Esophagus muscularis mucosa (tissue), 4 donors: ENCODE measurements at places on chromosomes 7 and 10. TPM values are rescaled to one million over a fixed set of nuclear protein-coding genes. Genes with fewer than 3 reads are reported as not detected.

- no peak overlapping the region for H3K4me3 ChIP-seq
- H3K27ac ChIP-seq, result peak overlapping the region; percentile 82
- H3K36me3 ChIP-seq, result no peaks in the 10 kb centered on the region
- peaks cover 58% of the 10 kb centered on the region for H3K4me1 ChIP-seq
- DNase-seq, result no peak
Measured at GRCh38 chr7:46772776-46773175, 809.1 kb downstream of the TNS3 start.

DNA sequence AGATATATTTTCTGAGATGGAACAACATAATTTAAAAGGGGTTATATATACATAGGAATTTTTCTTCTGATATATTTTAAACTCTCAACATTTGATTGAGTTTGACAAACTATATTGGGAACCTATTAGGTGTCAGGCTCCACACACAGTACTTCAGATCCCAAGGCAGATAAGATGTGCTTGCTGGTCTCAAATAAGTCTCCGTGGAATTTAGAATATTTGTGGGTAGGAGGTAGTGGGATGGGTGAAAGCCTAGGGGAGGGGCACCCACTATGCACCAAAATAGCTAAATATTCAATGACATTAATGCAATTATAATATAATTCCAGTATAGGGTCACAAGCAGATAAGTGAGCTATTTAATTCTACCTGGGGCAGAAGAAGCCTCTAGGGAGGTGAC, 81.5 kb downstream of the ARL4A start:
- no peak overlapping the region for H3K27ac ChIP-seq
- DNase-seq, result no peak
- H3K4me1 ChIP-seq, result peaks cover 29% of the 10 kb centered on the region
- H3K4me3 ChIP-seq, result no peak overlapping the region
- no peaks in the 10 kb centered on the region for H3K27me3 ChIP-seq

DNA sequence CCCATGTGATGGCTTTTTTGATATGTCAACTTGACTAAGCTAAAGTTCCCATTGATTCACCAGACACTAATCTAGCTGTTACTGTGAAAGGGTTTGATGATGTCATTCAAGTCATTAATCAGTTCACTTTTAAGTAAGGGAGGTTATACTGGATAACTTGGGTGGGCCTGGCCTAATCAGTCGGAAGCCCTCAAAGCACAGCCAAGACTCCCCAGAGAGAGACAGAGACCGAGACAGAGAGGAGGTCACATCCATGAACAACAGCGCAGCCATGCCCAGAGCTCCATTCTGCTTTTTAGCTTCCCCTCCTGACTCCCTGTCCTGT, 103.4 kb downstream of the TRIL start:
- H3K4me1 ChIP-seq, result peaks cover 15% of the 10 kb centered on the region
- no peaks in the 10 kb centered on the region for H3K36me3 ChIP-seq
- peaks cover 6% of the 10 kb centered on the region for H3K27me3 ChIP-seq
- DNase-seq, result no peak
- H3K4me3 ChIP-seq, result no peak overlapping the region

GRCh38 chr7:12747687-12748306, 60.4 kb downstream of the ARL4A start:
- H3K27ac ChIP-seq, result no peak overlapping the region
- H3K27me3 ChIP-seq, result no peaks in the 10 kb centered on the region
- no peak for DNase-seq
- no peaks in the 10 kb centered on the region for H3K4me1 ChIP-seq
- H3K36me3 ChIP-seq, result no peaks in the 10 kb centered on the region

GRCh38 chr10:9796564-9796963, 1221.1 kb upstream of the CELF2 start:
- no peaks in the 10 kb centered on the region for H3K36me3 ChIP-seq
- peaks cover 7% of the 10 kb centered on the region for H3K4me1 ChIP-seq
- no peaks in the 10 kb centered on the region for H3K27me3 ChIP-seq

- H3K4me3 ChIP-seq, result no peak overlapping the region
- no peak for DNase-seq
- no peaks in the 10 kb centered on the region for H3K36me3 ChIP-seq
- no peak overlapping the region for H3K27ac ChIP-seq
- H3K4me1 ChIP-seq, result peaks cover 5% of the 10 kb centered on the region
Measured at GRCh38 chr10:113562704-113563103, 9.9 kb downstream of the HABP2 start.

DNA sequence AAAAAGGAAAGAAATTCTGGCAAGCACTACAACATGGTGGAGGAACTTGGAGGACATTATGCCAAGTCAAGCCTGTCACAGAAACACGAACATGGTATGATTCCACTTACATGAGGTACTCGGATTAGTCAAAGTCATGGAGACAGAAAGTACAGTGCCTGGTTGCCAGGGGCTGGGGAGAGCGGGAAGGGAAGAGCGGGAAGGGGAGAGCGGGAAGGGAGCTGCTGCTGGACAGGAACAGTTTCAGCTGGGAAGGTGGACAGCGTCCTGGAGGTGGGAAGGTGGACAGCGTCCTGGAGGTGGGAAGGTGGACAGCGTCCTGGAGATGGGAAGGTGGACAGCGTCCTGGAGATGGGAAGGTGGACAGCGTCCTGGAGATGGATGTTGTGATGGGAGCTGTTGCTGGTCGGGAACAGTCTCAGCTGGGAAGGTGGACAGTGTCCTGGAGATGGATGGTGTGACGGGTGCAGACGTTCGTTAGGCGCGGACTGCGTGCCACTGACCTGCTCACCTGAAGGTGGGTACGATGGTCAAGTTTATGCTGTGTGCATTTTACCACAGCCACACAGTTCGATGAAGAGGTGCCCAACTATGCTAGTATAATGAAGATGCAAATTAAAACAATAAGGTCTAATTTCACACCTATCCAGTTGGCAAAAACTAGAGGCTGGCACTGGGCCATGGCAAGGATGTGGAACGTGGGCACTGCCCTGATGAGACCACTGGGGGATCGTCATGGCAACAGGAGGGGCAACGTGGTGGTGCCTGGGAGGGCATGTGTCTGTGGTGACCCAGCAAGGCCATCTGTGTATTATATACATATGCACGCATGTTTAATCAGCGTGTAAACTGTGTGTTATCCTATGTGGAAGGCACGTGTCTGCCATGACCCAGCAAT, 103.8 kb downstream of the NKX6-2 start:
- peaks cover 48% of the 10 kb centered on the region for H3K4me1 ChIP-seq
- H3K4me3 ChIP-seq, result no peak overlapping the region
- DNase-seq, result no peak
- H3K36me3 ChIP-seq, result no peaks in the 10 kb centered on the region

GRCh38 chr7:78334426-78334825, 535.9 kb downstream of the PHTF2 start:
- DNase-seq, result no peak
- H3K4me3 ChIP-seq, result no peak overlapping the region
- no peaks in the 10 kb centered on the region for H3K36me3 ChIP-seq
- H3K27me3 ChIP-seq, result no peaks in the 10 kb centered on the region
- H3K4me1 ChIP-seq, result no peaks in the 10 kb centered on the region

DNA sequence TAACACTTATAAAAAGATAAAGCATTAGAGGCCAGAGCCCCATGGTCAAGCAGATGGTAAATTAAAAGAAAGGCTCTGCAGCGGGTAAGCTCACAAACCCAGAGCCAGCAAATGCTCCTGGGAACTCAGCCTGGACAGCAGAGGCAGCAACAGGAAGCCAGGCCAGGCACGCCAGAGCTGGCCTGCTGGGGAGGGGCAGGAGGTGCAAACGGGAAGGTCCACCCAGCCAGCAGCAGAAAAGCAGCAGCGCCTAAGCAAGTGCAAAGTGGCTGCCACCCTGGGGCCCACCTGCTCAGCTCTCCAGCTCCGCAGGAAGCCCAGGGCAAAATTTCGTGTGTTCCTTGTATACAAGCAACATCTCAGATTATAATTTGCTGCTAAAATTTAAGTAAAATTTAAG, 82.7 kb upstream of the GPR22 start:
- no peak overlapping the region for H3K4me3 ChIP-seq
- H3K36me3 ChIP-seq, result no peaks in the 10 kb centered on the region
- H3K27me3 ChIP-seq, result no peaks in the 10 kb centered on the region
- no peak for DNase-seq
- no peak overlapping the region for H3K27ac ChIP-seq

DNA sequence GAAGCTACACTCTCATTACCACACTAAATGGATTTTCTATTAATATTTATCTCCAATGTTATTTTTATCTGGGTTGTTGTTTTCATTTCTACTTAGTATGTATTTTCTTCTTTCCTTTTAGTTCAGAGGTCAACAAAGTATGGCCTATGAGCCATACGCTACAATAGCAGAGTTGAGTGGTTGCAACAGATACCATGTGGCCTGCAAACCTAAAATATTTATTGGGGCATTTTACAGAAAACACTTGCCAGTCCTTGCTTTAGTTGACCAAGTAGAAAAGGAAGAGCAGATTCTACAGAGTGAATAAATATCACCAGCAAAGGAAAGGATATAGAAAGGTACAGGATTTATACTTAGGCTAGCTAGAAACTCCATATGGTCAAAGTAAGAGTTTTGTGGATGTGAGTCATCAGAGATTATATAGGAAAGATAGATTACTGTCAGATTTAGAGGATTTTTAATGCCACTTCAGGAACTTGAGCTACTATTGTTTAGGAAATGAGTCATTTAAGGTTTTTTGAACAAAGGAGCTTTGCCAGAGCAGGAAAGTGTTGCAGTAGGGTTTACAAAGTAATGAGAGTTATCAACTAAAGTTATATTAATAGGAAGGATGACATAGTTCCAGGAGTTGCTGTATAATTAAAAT, 323.3 kb upstream of the KAT6B start:
- H3K27ac ChIP-seq, result no peak overlapping the region
- no peak overlapping the region for H3K4me3 ChIP-seq
- H3K27me3 ChIP-seq, result no peaks in the 10 kb centered on the region
- DNase-seq, result no peak

The KCNMA1 gene
- total RNA-seq, result 245 TPM

The ATP6V0A4 gene
- not detected for total RNA-seq
